ENCODE measurements at places on chromosomes 12 and 14.
A peak's percentile ranks its signal among the peaks of the same experiment; 100 is the strongest.

GRCh38 chr14:74977164-74977900 lies 21.9 kb upstream of the PGF start:
- DNase-seq, result no peak

GRCh38 chr12:49982246-49983087 lies 9.7 kb downstream of the AQP6 start:
- DNase-seq, result no peak

DNA sequence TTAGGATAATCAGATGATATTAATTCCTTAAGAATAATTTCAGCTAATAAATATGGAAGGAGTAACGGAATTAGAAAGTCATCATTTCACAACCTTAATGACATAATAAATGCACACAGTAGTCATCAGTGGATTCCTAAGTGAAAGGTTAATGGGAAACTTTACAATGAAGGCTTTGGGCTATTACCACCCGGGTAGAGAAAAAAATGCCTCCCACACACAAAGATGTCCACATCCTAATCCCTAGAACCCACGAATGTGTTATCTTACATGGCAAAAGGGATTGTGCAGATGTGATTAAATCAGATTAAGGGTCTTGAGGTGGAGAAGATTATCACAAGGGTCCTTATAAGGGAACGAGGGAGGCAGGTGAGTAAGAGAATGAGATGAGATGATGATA lies 5.6 kb downstream of the TMED10 start:
- DNase-seq, result no peak

GRCh38 chr14:40318211-40318719 lies 886.0 kb upstream of the FBXO33 start:
- DNase-seq, result no peak

DNA sequence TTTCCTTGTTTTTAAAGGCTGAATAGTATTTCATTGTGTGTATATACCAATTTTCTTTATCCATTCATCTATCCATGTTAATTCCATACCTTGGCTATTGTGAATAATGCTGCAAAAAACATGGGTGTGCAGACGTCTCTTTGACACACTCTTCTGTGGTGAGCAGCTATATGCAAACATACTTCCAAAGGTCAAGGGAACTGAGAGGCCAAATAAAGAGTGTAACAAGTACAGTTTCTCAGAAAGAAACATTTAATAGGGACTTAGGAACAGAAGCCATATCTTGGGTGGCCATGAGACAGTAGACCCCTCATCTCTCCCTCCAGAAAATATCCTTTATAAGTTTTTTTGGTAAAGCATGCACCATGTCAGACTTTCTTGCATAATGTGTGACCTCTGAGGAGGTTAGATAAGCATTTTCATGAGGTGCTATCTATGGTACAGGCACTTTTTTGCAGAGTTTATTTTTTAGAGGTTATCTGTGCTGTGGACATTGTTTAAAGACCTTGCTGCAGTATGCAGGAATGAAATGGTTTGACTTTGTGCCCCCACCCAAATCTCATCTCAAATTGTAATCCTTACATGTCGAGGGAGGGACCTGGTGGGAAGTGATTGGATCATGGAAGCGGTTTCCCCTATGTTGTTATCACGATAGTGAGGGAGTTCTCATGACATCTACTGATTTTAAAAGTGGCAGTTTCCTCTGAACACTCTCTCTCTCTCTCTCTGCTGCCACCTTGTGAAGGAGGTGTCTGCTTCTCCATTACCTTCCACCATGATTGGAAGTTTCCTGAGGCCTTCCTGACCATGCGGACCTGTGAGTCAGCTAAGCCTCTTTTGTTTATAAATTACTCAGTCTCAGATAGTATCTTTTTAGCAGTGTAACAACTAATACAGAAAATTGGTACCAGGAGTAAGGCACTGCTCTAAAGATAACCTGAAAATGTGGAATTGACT lies 1202.3 kb downstream of the GALC start:
- DNase-seq, result peak; percentile 24

DNA sequence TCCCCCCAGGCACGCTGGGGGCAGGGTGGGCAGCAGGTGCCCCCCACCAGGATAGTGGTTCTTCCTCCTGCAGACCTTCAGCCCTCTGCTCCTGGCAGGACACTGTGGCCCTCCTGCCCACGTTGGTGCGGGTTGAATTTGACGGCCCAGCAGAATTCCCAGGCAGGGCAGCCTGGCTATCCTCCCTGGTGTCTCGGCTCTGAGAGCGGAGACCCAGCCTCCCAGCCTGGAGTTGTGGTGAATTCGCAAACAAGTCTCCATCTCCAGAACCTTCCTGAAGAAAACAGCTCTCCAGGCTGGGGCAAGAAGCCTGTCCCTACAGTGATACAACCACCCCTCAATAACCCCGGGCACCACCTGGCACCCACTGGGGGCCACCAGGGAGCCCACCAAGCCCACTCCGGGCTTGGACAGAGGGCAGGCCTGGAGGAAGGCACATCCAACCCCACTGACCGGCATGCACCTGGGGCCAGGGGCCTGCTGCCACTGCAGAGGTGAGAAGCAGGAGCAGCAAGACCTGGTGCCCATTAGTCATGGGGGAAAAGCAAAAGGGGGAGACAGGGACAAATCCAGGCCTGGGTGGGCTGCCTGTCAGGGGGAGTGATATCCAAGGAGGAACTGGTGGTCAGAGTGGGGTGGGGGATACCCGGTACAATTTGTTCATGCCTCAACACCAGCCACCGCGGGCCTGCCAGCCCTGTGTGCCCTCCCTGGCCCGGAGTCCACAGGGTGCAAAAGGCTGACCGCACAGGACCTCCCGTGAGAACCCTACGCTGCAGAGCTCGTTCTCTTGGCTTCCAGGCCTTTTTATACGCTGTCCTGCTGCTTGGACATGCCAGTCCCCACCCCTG lies 3.6 kb downstream of the ANKRD9 start:
- no peak for DNase-seq

GRCh38 chr12:111761706-111762105 lies 5.0 kb upstream of the ALDH2 start:
- DNase-seq, result no peak
